ENCODE measurements at places on chromosomes 16 and 17.

- DNase-seq = no peak
Measured at GRCh38 chr16:10228779-10229178, 46.6 kb upstream of the GRIN2A start.

GRCh38 chr17:17511293-17511741, 15.1 kb upstream of the RASD1 start:
- no peak for DNase-seq

- no peak for DNase-seq
Measured at GRCh38 chr17:80777274-80777673, 214.4 kb upstream of the CHMP6 start.

GRCh38 chr16:86735727-86736126, 157.4 kb downstream of the FOXL1 start:
- peak; percentile 2 for DNase-seq

GRCh38 chr17:2108170-2108569, 53.3 kb downstream of the HIC1 start:
- no peak for DNase-seq

DNA sequence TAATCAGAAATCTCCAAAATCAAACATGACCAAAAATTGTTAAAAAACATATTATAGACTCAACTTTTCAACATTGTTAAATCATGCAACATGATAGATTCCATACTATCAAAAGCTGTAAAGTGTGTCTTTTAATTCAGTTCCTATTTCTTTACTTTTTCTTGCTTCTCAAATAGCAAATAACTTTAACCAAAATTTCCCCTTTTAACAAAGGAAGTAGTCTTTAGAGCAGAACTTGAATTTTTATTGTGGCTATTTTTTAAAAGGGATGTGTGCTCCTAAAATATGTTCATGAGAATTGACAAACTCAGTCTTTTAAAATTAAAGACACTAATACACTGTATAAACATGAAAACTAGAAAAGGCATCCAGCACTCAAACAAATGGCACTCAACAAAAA, 49.1 kb downstream of the SPAG9 start:
- DNase-seq = no peak

DNA sequence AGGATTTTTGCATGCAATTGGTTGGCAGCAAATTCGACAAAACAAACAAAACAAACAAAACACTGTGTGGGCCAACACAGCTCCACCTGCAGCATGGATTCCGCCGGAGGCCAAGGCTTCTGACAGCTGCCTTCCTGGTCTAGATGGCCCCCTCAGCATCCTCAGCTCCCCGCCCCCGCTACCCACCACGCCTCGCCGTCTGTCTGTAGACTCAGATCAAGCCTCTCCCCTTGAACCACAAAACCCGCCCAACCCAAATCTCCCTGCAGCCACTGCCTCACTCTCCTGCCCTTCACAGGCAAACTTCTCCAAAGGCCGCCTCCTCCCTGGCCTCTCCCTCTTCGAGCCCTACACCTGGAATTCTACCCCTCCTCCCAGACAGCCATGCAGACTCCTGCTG, 57.9 kb downstream of the RTN4RL1 start:
- DNase-seq = no peak

DNA sequence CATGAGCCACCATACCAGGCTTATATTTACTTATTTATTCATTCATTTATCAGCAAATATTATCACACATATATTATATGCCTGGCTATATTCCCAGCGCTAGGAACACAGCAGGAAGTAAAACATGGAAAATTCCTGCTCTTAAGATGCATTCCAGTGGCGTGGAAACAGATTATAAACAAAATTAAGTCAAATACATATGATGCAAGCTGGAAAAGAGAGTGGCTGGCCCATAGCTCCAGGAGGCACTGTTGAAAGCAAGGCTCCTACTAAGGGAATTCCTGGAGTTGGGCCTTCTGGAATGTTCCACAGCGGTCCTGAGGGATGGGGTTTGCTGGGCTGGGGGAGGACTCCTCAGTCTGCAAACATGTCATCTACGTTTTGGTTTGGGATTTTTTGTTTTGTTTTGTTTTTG, 18.4 kb downstream of the ADCY9 start:
- no peak for DNase-seq

DNA sequence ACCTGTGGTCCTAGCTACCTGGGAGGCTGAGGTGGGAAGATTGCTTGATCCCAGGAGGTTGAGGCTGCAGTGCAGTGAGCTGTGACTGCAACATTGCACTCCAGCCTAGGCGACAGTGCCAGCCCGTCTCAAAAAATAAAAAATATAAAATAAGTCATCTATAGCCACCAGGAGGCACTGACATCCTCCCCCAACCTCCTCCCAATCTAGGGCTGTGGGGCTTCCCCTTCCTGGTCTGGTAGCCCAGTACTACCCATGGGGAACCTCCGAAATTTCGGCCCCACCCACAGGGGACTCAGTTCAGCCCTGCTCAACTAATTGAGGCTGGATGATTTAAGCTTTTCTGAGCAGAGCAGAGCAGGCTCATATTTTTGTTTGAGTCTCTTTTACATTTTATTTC, 3.2 kb downstream of the ZSCAN10 start:
- DNase-seq = no peak

DNA sequence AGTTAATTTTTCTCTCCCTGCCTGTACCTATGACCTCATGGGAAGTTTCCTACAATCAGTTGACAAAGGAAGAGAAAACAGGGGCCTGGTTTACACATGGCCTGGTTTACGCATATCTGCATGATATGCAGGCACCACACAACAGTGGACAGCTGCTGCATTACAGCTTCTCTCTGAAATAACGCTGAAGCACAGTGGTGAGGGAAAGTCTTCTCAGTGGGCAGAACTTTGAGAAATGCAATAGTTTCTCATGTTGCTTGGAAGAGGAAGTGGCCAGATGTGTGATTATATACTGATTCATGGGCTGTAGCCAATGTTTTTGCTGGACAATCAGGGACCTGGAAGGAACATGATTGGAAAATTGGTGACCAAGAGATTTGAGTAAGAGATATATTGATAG, 324.1 kb upstream of the GOT2 start:
- no peak for DNase-seq

GRCh38 chr17:58141505-58141904, 6.7 kb upstream of the OR4D1 start:
- DNase-seq = no peak

- DNase-seq = peak; percentile 88
Measured at GRCh38 chr17:5526821-5527598, 40.6 kb downstream of the MIS12 start.

DNA sequence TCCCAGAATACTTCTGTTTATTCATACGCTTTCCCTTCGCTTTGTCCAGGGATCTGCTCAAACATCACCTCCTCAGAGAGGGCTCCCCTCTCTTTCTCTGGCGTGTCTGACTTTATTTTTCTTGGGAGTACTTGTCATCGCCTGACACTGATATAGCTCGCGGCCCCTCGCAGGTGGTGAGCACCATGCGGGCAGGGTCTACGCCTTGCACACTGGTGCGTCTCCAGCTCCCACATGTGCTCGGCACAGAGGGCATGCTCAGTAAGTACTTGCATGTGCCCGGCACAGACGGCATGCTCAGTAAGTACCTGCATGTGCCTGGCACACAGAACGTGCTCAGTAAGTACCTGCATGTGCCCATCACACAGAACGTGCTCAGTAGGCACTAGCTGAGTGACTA, 57.5 kb downstream of the IRF8 start:
- DNase-seq = no peak

GRCh38 chr16:5257462-5257861, 159.9 kb upstream of the EEF2KMT start:
- DNase-seq = no peak

GRCh38 chr16:58154345-58154744, 25.2 kb upstream of the CFAP20 start:
- no peak for DNase-seq

GRCh38 chr16:4247460-4247784, 5.5 kb upstream of the SRL start:
- no peak for DNase-seq

DNA sequence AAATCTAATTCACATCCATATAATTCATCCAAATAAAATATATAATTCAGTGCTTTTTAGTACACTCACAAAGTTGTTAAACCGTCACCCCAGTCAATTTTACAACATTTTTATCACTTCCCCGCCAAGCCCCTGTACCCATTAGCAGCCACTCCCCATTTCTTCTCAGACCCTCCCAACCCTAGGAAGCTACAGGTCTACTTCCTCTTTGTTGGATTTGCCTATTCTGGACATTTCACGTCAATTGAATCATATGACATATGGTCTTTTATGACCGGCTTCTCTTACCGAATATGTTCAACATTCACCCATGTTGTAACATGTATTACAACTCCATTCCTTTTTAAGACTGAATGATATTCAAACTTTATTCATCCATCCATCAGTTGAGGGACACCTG, 19.9 kb upstream of the MLKL start:
- no peak for DNase-seq

GRCh38 chr17:61106354-61106753, 293.3 kb upstream of the TBX2 start:
- no peak for DNase-seq

DNA sequence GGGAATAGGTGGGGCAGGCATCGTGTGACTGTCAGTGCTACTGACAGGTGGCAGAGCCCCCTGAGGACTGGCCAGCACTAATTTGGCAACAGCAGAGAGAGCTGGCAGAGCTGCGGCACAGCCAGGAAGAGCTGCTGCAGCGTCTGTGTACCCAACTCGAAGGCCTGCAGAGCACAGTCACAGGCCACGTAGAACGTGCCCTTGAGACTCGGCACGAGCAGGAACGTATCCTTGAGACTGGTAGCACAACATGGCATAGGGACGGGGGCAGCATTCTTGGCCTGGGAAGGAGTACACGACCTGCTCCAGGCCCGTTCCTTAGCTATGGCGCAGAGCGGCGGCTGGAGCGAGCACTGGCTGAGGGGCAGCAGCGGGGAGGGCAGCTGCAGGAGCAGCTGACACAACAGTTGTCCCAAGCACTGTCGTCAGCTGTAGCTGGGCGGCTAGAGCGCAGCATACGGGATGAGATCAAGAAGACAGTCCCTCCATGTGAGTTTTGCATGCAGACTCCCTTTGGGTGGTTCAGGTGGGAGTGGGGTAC, 3.0 kb upstream of the NRN1L start:
- no peak for DNase-seq

DNA sequence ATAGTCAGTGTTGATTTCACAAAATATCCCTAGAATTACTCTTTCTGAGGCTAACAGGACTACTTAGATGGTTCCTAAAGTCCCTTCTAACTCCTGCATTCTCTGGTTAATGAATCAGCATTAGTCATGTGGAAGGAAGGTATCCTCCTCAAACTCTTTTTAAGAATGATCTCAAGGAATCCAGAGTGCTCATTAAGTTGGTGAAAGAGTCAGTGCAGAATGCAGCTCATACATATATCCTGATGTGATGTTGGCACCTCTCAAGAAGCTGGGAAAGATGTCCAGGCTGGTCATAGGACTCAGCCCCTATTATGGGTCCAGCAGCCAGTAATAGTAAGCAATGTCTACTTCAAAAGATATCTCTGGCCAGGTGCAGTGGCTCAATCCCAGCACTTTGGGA, 65.5 kb downstream of the PIGL start:
- no peak for DNase-seq

- DNase-seq = no peak
Measured at GRCh38 chr16:50602531-50603205, 54.5 kb downstream of the NKD1 start.

- no peak for DNase-seq
Measured at GRCh38 chr17:76123749-76124581, 17.1 kb downstream of the FOXJ1 start.

DNA sequence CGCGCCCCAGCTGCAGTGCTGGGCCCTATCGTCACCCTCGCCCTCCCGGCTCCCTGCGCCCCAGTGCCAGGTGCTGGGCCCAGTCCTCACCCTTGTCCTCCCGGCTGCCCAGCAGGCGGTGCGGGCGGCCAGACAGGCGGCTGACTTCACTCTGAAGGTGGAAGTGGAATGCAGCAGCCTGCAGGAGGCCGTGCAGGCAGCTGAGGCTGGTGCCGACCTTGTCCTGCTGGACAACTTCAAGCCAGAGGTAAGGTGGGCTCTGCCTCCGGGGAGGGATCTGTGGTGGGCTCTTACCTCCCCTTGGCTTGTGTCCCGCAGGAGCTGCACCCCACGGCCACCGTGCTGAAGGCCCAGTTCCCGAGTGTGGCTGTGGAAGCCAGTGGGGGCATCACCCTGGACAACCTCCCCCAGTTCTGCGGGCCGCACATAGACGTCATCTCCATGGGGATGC, 17.9 kb downstream of the QPRT start:
- DNase-seq = no peak

DNA sequence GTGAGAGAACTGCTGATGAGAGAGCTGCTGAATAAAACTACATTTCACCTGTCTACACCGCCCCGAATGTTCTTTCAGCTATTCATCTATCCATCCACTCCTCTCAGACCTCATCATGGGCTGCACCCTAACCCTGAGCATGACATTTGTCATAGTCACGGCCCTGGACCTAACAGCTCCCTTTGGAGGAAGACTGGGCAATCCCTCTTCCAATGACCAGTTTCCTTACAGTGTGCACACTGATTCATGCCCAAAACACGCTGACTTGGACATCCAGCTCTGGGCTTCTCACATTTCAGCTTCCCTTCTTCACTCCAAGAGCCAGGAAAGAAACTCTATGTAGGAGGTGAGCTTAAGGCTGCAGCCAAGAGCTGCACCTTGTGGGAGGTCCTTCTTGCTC, 41.8 kb upstream of the ARL4D start:
- DNase-seq = no peak

DNA sequence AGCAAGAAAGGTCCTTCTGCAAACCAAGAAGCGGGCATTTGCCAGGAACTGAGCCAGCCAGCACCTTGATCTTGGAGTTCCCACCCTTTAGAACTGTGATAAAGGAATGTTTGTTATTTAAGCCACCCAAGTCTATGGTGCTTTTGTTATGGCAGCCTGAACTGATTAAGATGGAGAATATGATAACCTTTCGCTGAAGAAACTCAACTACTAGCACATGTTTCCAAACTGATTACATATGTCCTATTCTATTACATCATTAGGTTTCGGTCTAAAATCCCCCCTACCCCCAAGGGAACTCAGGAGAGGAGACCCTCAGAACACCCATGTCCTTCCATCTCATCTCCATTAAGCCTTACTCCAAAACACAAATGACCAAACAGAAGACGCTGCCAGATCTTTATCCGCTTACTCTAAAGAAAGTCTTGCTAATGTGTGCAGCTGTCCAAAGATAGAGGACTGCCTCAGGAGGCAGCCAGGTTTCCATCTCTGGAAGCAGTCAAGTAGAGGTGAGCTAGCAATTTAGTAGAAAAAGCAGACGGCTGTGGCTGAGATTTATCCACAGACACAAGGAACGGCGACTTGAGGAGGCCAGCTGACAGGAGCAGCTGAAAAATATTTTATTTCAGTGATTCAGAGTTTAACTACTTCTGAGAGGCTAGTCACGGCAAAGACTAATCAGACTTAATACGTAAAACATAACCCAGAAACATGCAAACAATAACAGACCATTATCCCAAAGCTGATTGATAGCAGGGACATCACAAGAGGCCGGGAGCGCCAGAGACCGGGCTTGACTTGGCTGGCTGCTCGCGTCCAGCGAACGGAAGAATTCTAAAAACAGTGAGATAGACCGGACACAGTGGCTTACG, 611.4 kb upstream of the CDH5 start:
- DNase-seq = no peak

GRCh38 chr17:7415784-7416183, 4.3 kb upstream of the SPEM1 start:
- no peak for DNase-seq

Measured in glutamatergic neuron (in vitro differentiated cells).